Activated T-helper 2 cell treated with anti-CD3 and anti-CD28 coated beads, Interferon-gamma antibody, Interleukin-2, Interleukin-4, amounts not matched to agents 10 μg/mL and 5 μg/mL and 100 μg/mL, durations not matched to agents 14 hours and 24 hours and 36 hours (primary cell): ENCODE measurements at places on chromosomes 1 and 21.

GRCh38 chr1:210532223-210532598 lies 203.5 kb downstream of the HHAT start:
- no peaks in the 10 kb centered on the region for H3K36me3 ChIP-seq
- no peak overlapping the region for H3K4me3 ChIP-seq
- H3K4me1 ChIP-seq, result no peaks in the 10 kb centered on the region
- DNase-seq, result no peak

DNA sequence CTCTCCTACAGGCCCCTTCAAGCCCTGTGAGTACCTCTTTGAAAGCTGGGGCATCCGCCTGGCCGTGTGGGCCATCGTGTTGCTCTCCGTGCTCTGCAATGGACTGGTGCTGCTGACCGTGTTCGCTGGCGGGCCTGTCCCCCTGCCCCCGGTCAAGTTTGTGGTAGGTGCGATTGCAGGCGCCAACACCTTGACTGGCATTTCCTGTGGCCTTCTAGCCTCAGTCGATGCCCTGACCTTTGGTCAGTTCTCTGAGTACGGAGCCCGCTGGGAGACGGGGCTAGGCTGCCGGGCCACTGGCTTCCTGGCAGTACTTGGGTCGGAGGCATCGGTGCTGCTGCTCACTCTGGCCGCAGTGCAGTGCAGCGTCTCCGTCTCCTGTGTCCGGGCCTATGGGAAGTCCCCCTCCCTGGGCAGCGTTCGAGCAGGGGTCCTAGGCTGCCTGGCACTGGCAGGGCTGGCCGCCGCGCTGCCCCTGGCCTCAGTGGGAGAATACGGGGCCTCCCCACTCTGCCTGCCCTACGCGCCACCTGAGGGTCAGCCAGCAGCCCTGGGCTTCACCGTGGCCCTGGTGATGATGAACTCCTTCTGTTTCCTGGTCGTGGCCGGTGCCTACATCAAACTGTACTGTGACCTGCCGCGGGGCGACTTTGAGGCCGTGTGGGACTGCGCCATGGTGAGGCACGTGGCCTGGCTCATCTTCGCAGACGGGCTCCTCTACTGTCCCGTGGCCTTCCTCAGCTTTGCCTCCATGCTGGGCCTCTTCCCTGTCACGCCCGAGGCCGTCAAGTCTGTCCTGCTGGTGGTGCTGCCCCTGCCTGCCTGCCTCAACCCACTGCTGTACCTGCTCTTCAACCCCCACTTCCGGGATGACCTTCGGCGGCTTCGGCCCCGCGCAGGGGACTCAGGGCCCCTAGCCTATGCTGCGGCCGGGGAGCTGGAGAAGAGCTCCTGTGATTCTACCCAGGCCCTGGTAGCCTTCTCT lies 23.5 kb downstream of the UBE2T start:
- no peak overlapping the region for H3K27ac ChIP-seq
- DNase-seq, result no peak
- H3K27me3 ChIP-seq, result peaks cover 25% of the 10 kb centered on the region

DNA sequence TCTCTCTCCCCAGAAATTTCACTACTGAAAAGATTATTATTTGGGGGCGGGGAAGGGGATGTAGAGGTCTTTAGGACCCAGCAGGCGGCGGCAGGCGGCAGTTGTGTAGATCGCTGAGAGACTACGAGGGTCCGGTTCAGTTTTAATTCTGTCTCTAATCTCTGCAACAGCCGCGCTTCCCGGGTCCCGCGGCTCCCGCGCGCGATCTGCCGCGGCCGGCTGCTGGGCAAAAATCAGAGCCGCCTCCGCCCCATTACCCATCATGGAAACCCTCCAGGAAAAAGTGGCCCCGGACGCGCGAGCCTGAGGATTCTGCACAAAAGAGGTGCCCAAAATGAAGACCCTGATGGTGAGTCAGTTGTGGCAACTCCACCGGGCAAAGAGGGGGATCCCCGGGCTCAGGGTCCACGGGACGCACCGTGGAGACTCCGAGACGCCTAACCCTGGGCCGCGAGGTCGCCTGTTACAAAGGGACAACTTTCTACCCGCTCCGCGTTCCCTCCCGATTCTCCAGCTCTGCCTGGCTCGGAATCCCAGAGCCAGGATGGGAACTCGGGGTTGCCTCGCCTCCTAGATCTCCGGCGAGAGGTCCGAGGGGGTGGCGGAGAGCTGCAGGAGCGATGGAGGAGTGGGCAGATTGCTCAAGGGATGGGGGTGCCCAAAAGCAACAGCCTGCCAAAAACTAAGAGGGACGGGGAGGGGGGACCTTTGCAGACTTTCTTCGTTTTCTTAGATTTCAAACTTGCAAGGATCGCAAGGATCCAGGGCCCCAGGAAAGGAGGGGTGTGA lies at the start of gene ST6GALNAC5:
Gene ST6GALNAC5, plus strand, starts transcription at position 139 of the 789 bp plus-strand sequence.
- H3K36me3 ChIP-seq, result no peaks in the 10 kb centered on the region
- no peak within 1 kb of the TSS for H3K27ac ChIP-seq
- no peaks in the 10 kb centered on the region for H3K4me1 ChIP-seq
- no peak for DNase-seq
- H3K27me3 ChIP-seq, result peaks cover 65% of the 10 kb centered on the region

- DNase-seq, result no peak
- no peak overlapping the region for H3K4me3 ChIP-seq
- no peaks in the 10 kb centered on the region for H3K27me3 ChIP-seq
- no peaks in the 10 kb centered on the region for H3K36me3 ChIP-seq
Measured at GRCh38 chr1:235945775-235946570, 79.3 kb upstream of the LYST start.

- peaks cover 14% of the 10 kb centered on the region for H3K36me3 ChIP-seq
- no peak overlapping the region for H3K4me3 ChIP-seq
- H3K27me3 ChIP-seq, result no peaks in the 10 kb centered on the region
- DNase-seq, result no peak
Measured at GRCh38 chr1:167545349-167545748, 8.2 kb downstream of the CREG1 start.

DNA sequence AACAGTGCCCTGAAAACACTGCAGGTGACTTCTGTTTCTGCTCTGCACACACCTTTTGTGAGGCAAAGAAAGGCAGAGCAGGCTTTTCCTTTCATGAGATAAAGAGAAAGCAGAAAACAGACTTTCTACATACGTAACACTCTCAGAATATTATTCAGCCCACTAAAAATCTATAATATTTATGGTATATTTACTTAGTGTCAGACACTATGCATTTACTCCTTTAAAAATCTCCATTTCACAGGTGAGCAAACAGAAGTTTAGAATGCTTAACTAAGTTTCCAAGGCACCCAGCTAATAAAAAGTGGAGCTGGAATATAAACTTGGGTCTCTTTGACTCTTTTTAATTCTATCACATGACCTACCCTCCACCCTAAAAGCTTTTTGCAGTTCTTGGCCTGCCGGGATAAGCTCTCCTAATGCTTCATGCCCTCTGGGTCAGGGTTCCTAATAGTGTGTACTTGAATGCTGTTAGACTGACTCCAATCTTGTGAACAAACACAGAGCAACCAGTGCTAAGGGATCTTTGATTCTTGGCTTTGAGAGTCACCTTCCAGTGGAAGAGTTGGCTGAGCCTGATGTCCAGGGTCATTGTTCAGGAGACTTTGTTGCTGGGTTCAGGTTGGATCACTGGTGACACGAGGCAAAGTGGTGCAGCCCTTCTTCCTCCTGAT lies 27.2 kb downstream of the PROK1 start:
- H3K27ac ChIP-seq, result no peak overlapping the region
- no peaks in the 10 kb centered on the region for H3K4me1 ChIP-seq
- no peak overlapping the region for H3K4me3 ChIP-seq
- H3K27me3 ChIP-seq, result peaks cover 7% of the 10 kb centered on the region
- no peak for DNase-seq
